ENCODE measurements at places on chromosomes 5 and 9. TPM values are rescaled to one million over a fixed set of nuclear protein-coding genes. Genes with fewer than 3 reads are reported as not detected.

Gene KCNN2
- polyA plus RNA-seq: 2.0 TPM

Gene ZBED3
- polyA plus RNA-seq: 28.2 TPM

Gene ADRA1B
- polyA plus RNA-seq: 1.1 TPM

Gene RFESD
- polyA plus RNA-seq: 5.7 TPM

Gene ANKRD20A1
- polyA plus RNA-seq: 0.94 TPM

Gene MEGF10
- 0.72 TPM for polyA plus RNA-seq

Gene SLC34A3
- 2.5 TPM for polyA plus RNA-seq

Gene PTTG1
- 70.6 TPM for polyA plus RNA-seq

Gene CNTFR
- 21.9 TPM for polyA plus RNA-seq

GRCh38 chr5:62132276-62132675, 173.7 kb upstream of the KIF2A start:
- DNase-seq: no peak

- no peak for DNase-seq
Observed at GRCh38 chr5:105504-106070, 13.6 kb downstream of the PLEKHG4B start.

DNA sequence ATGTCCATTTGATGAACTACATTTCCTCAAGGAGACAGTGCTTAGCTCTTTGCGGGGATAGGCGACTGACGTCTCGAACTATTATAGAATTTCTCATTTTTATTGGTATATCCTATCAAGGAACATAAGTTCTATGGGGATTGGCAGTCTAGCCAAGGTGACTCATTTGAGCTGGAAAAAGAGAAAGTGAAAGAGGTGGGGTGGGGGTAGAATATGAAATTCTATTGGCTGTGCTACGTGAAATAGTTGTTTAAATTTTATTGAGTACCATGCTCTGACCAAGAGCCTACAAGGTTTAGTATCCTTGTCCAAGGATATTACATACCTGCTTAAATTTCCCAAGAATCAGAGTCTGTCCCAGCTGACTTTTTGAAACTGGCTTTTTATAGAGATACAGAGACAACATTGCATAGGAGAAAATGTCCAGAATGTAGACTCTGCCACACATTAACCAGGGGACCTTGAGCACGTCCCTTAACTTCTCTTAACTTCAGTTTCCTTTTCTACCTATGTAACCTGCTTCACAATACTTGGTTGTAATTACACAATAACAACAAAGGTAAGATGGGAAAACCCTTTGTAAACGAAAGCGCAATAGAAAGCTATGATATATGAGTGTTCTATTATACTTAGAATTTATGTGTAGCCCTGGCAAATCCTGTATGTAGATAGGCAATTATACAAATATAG, 226.4 kb upstream of the WWC1 start:
- DNase-seq: no peak

- DNase-seq: no peak
Observed at GRCh38 chr5:96113170-96113939, 151.7 kb upstream of the ELL2 start.

DNA sequence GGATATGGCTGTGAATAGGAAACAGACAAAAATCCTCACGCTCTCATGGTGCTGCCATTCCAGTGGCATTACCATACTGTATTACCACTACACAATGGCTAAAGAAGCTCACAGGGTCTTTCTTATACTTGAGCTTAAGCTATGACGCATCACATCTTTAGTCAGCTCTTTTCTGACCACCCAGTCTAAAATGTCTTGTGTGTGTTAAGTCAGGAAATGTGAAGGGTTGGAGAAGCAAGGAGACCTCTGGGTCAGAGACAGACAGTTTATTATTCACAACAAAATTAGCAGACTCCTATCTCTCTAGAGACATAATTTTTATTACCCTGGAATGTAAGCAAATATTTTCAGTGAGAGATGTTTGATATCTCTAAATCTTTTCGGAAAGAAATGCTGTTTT, 1583.2 kb upstream of the WWC1 start:
- DNase-seq: no peak

GRCh38 chr5:110086658-110087388, 397.1 kb downstream of the MAN2A1 start:
- DNase-seq: no peak

DNA sequence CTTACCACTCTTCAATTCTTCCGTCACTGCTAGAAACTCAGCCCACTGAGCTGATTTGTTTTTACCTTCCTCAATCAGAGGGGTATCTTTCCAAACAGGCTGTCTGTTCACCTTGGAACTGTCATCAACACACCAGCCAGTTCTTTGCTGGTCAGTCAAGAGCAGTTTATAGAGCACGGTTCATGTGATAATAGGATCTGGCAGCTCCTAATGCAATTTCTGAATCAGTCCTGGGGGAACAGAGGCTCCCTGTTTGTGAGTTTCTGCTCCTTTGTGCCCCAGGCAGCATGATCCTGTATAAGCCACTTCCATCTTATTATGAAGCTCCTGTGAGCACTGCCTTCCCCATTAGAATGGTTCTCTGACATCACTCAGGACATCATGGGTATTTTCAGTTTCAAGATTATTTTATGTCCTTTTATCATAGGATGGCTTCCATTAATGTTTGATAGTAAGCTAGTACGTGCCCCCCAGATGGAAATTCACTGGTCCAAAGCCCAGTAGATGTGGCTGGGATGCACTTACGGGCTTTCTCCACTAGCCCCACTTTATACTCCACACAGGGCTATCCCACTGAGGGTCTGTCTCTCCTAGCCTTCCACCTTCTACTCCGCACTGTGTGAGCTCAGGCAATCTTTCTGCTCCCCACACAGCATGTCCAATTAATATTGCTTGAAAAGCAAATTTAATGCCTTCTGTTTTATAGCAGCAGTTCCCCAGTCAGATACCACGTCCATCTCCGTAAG, 85.5 kb upstream of the SPIN1 start:
- DNase-seq: no peak

- no peak for DNase-seq
Observed at GRCh38 chr5:147661541-147661940, 121.0 kb downstream of the JAKMIP2 start.

GRCh38 chr5:147450606-147451005, 59.3 kb downstream of the DPYSL3 start:
- no peak for DNase-seq

DNA sequence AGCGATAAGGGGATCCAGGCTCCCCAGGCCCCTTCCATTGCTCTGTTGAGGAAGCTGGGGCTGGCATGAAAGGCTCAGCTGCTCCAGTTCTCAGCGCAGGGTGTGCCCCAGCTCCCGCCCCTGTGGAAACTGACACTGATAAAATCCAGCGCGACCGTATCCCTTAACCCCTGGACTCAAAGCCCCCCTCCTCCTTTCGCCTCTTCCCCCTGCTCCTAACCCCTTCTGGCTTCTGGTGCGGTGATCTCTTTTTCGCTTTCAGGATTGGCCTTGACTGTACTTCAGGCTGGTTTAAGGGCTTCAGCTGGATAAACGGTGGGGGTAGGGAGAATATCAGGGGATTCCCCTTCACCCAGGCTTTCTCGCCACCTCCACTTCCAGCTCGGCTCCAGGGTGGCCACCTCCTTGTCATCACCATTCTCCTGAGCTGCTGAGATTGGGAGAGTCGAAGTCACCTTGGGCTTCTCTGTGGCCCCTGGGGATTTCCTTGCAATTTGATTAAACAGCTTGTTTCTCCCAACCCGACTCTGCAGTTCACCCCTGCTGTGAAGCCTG, 843 bp downstream of the BSPRY start:
- DNase-seq: no peak

GRCh38 chr5:172389578-172390112, 64.7 kb downstream of the SH3PXD2B start:
- DNase-seq: no peak

DNA sequence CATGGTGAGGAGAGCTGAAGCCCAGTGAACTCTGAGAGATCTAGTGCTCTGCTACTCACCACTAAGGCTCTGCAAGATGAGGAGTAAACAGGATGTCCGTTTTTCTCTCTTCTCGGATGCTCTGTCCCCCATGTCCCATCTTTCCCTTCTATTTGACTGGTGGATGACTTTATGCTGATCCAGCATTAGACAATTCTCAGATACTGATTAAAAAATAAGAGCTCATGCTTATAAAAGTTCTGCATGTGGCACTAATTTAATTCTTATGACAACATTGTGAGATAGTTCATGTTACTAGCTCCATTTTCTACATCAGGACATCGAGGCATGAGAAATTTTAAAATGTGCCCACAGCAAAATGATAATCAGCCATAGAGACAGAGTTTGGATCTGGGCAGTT, 77.0 kb downstream of the HMHB1 start:
- no peak for DNase-seq

- no peak for DNase-seq
Observed at GRCh38 chr5:132089363-132089762, 15.8 kb downstream of the CSF2 start.

GRCh38 chr9:38160613-38161215, 91.7 kb upstream of the SHB start:
- no peak for DNase-seq

DNA sequence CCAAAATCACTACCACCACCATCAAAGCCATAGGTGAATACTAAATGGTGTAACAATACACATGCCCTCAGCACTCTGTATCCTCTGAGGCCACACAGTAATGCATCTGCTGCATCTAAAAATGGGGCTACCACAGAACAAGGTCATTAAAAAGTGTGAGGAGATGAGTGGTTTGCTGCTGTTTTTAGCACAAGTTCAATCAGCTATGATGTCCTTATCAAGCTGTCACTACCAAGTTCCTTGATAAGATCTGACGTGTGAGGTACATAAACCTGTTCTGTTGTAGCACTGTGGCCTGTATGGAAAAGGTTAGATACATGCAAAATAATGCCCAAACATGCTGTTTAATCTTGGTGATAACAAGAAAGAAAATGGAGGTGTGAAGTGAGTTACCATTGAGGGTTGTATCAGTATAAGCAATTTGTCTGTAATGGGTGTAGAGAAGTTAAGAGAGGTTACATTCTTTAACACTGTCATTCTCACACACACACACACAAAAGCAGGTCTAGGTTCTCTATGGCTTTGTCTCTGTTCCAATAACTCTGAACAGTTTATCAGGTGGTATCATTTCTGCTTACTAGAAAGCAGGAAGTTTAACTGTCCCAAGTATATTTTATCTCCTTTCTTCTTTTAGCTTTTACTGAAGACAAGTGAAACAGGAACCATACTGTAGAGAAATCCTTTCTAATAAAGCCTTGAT, 252.9 kb downstream of the CWC27 start:
- no peak for DNase-seq

DNA sequence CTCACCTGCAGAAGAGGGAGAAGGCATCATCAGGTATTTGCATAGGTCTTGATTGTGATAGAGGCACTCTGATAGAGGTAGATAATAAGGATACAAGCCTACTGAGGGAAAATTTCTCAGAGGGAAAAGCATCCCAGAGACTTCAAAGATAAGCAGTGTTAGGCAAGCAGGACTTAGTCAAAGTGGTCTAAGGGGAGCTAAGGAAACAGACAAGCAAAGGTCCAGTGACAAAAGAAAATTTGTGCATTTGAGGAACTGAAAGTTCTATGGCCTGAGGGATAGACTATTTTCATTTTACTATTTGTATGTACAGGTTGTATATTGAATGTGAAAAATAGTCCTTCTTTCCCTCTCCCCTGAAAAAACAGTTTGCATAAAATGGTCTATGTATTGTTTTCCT, 27.4 kb downstream of the OXCT1 start:
- DNase-seq: no peak

- DNase-seq: no peak
Observed at GRCh38 chr5:145450286-145450885, 384.8 kb downstream of the PRELID2 start.

DNA sequence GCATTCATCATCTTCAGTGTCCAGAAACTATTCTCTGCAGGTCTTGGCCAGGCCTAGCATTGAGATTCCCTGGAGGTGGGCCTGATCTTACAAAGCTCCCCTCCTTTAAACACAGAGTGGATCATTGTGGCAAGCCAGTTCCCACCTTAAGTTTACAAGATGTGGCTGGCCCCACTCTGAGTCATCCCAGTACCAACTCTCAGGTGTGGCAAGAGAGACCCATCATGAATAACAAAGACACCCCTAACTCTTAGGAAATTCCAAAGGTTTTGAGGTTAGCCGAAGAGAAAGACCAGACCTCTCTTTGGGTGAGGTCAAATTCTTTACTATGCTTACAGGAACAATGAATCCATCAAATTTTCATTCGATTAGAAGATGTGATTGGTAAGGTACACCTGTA, 78.2 kb downstream of the RFK start:
- DNase-seq: no peak

DNA sequence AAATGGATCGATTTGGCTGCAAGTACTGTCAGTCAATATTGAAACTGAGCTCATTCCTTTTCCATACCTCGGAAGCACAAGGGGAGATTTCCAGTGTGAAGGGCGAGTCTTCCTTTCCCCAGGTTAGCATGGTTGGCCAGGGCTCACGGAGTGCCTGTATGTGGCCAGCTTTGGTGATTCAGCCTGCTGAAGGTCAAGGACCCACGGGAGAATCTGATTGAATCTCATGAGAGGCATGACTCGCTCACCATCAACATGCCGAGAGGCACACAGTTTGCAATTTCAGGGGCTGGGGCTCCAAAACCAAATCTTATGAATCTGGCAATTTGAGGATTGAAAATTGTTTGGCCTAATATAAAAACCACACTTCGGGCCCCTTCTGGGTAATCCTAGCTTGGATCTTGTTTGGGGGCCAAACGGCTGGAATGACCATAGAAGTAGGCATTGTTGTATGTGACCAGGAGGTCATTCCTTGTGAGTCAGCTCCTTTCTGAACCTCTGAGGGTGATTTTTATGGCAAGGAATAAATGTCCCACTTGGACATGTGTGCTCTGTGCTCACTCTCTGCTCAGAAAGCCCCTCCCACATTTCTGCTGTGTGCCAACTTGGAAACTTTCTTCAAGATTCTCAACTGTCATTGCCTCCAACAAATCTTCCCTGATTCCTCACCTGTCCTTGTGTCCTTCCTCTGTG, 69.8 kb downstream of the DOCK2 start:
- DNase-seq: no peak

DNA sequence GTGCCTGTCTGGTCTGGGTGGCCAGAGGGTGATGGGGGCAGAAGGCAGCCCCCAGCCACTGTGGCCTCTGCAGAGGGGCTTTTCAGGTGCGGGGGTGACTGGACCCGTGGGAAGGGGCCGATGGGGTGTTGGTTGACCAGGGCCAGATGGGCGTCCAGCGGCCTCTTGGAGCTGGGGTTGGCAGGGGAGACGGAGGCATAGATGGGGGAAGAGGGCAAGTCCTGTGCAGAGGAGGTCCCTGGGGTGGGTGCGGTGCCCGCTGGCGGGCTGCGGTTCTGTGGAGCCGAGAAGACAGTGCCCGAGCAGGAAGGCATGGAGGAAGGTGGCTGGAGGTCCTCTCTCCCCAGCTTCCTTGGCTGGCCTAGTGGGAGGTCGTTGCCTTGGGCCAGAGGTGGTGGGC, 18.7 kb upstream of the AKNA start:
- DNase-seq: no peak

GRCh38 chr5:163401271-163401670, 36.1 kb upstream of the CCNG1 start:
- no peak for DNase-seq

DNA sequence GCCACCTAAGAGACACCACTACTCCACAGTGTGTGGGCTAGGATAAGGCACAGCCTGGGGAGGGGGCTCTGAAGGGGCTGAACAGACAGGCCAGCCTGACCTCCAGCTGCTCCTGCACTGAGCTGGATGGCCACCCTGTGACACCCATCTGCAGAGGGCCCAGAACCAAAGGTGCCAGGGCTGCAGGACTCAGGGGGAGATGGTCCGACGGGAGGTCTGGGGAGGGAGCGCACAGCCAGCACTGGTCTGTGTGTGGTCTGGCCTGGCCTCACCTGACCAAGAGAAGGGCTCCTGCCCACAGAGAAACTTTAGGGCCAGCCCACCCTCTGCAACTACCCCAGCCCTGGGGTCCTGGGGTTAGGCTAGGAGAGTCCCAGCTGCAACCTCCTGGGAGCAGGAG, 789 bp downstream of the LTC4S start:
- DNase-seq: no peak
